GM19239 (cell line): ENCODE measurements at places on chromosomes 1 and 21.

GRCh38 chr1:76546354-76546933 lies 320.8 kb upstream of the ST6GALNAC5 start:
- no peak for DNase-seq

DNA sequence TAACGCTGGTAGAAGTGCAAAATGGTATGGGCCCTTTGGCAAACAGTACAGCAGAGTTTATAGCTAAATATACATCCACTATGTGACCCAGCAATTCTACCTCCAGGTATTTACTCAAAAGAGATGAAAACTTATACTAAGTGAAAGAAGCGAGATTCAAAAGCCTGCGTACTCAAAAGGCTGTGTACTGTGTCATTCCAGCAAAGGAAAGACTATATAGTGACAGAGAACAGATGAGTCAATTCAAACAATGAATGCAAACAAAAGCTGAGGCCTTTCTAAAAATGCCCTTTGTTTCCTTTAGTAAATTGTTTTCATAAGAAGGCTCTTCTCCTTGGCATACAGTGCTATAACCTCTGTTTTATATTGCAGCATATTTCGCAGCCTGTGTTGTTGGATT lies 268.8 kb upstream of the CSF3R start:
- no peak for DNase-seq

GRCh38 chr1:48944811-48945210 lies 168.1 kb upstream of the BEND5 start:
- no peak for DNase-seq

- DNase-seq = no peak
Measured at GRCh38 chr1:9715536-9716226, 64.2 kb downstream of the PIK3CD start.

DNA sequence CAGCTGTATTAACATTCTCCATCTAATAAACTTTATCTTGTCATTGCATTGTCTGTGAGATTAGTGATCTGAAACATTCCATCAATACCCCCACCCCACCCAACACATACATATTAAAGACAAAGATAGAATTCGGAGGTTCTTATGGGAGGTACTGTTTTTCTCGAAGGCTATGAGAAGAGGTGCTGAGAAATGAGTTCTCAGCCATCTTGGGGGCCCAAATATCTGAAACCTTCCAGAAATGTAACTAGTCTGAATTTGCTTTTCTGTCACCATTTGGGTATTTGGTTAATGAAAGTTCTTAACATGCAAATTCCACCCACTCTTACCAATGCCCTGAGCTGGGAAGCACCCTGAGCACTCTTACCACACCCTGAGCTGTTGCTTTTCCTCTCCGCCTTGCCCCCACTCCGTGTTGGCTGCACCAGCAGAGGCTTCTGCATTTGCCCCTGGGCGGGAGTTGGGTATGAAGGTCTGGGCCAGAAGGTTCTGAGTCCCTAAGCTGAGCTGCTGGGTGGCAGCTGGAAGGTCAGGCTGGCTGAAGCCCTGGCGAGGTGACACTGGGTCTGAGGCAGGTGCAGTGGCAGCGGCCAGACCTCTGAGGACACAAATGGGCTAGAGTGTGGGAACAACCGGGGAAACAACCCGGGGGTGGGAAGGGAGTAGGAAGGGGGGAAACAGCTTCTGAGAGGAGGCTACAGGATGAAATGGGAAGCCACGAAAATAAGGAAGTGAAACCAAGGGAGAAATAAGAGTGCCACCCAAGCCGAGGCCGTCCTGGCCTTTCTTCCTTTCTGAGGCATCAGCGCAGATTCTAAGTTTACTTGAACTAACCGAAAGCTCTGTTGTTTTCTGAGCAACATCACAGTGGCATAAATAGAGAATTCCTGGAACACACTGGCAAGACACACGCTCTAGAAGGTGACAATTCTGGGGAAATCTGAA lies 26.3 kb upstream of the IER5 start:
- DNase-seq = peak; percentile 52

- DNase-seq = no peak
Measured at GRCh38 chr1:77471691-77472090, 189.9 kb downstream of the AK5 start.
